ENCODE measurements at places on chromosomes 16 and 17. TPM values are rescaled to one million over a fixed set of nuclear protein-coding genes. Genes with fewer than 3 reads are reported as not detected.

DNA sequence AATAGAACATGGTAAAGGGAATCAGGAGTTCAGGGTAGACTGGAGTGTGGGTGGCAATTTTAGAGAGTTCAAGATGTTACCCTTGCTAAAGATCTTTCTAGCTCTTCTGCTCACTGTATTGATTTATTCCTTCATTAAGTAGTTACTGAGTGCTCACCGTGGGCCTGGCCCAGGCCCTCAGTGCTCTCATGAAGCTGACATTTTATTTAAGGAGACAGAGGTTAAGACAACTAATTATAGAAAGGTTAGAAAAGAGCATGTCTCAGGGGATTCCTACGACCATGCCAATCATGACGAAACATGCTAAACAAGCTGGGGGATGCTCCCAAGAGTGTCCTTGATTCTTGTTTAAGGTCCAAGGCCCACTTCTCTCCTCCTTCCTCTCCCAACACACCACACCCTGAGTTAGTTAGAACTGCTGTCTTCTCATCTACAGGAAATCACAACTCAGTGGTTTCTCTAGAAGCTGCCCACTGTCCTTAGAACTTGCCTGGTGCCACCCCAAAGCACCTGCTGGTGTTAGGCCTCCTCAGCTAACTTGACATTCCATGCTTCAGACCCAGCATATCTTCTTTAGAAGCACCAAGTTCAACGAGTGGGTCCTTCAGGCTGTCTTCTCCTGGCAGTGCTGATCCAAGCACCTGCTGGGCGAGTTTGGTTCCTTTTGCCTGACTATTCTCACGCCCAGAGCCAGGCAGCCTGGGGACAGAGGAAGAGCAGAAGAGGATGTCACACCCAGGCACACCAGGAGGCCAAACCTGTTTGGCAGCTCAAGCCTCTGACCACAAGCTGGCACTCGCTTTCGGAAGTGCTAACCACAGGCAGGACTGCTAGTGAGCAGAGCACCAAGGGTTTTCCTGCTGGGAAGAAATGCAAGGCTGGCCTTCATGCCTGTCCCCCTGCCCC, 79.0 kb downstream of the GAS7 start:
- no peak overlapping the region for H3K4me3 ChIP-seq
- no peaks in the 10 kb centered on the region for H3K36me3 ChIP-seq
- DNase-seq, result peak; percentile 81
- peaks cover 10% of the 10 kb centered on the region for H3K27me3 ChIP-seq

DNA sequence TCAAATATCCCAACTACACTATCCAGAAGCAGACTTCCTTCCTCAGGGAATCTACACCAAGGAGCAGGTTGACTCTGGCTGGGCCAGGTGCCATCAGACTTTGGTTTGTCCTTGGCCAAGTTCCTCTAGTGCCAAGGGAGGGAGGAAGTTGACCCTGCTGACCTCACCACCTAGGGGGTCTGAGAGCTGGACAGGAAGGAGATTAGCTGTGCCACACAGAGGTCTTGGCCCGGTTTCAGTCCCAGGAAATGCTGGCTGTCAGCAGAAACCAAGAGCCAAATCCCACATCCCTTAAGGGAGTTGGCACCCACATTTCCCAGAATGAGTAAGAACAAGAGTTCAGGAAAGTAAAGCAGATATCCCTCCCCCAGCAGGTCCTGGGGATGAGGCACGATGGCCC, 178.2 kb downstream of the SALL1 start:
- no peak overlapping the region for H3K4me3 ChIP-seq
- peaks cover 42% of the 10 kb centered on the region for H3K27me3 ChIP-seq
- no peaks in the 10 kb centered on the region for H3K4me1 ChIP-seq
- H3K36me3 ChIP-seq, result no peaks in the 10 kb centered on the region
- DNase-seq, result no peak

DNA sequence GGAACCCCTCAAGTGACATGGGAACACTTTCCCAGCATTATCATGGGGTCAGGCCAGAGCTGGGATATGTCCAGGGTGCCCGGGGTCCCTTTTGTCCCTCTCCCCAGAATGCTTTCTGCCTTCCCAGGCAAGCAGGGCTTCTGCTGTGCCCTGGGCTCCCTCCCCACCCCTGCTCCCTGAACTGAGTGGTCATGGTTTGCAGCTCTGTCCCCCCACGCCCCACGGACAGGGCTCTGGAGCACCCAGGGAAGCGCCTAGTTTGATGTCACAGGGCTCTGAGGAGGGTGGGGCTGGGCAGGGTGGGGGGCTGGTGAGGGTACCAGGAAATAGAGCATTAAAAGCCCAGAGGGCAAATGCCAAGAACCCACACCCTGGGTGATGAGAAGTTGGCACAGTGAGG, 92.3 kb downstream of the CCDC182 start:
- H3K4me1 ChIP-seq, result no peaks in the 10 kb centered on the region
- peaks cover 10% of the 10 kb centered on the region for H3K27me3 ChIP-seq
- no peak overlapping the region for H3K27ac ChIP-seq
- H3K36me3 ChIP-seq, result no peaks in the 10 kb centered on the region

Gene OR1D2
- not detected for total RNA-seq

DNA sequence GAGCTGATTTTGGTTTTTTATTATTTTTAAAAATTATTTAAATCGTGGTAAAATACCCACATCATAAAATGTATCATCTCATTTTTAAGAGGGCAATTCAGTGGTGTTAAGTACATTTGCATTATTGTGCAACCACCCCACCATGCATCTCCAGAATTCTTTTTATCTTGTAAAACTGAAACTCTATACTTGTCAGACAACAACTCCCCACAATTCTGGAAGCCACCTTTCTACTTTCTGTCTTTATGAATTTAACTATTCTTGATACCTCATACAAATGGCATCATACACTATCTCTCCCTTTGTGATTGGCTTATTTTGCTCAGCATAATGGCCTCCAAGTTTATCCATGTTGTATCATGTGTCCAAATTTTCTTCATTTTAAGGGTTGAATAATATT, 97.9 kb downstream of the HS3ST3B1 start:
- H3K27ac ChIP-seq, result no peak overlapping the region
- no peak for DNase-seq
- H3K4me3 ChIP-seq, result no peak overlapping the region

DNA sequence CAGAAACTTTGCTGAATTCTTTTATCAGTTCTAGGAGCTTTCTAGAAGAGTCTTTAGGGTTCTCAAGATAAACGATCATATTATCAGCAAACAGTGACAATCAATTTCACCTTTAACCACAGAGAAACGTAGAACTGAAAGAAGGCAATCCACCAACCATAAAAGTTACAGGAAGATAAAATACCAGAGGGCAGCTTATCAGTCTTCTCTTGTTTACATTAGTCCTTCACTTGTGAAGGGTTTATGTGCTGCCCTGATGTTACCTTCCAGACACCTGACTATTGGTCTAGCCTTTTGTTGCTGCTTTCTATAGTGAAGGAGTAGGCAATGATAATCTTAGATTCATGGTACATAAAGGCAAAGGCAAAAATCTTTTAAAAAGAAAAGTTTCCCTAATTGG, 73.2 kb upstream of the EFCAB3 start:
- no peaks in the 10 kb centered on the region for H3K4me1 ChIP-seq
- no peaks in the 10 kb centered on the region for H3K27me3 ChIP-seq
- no peak overlapping the region for H3K4me3 ChIP-seq
- no peak for DNase-seq

GRCh38 chr17:31248986-31249834, 47.8 kb downstream of the OMG start:
- H3K4me1 ChIP-seq, result peaks cover 15% of the 10 kb centered on the region
- DNase-seq, result peak; percentile 26
- H3K27me3 ChIP-seq, result no peaks in the 10 kb centered on the region
- peaks cover 14% of the 10 kb centered on the region for H3K36me3 ChIP-seq

DNA sequence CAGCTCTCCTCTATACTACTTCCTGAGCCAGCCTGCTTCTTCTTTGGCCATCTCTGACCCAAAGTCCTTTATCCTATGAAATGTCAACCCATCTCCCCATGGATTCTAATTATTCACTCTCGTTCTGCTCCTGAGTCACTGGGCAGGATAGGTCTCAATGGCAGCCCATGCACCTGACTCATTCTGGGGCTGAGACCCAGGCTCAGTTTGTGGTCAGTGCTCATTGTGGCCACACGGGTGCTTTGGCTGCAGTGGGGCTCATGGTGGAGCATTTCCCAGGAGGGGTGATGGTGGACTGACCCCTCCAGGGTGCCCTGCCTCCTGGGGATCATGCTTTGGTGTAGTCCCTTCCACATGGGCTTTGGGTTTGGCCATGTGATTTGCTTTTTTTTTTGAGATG, 154.8 kb upstream of the WSCD1 start:
- H3K27me3 ChIP-seq, result peaks cover 43% of the 10 kb centered on the region
- H3K36me3 ChIP-seq, result no peaks in the 10 kb centered on the region
- no peak overlapping the region for H3K27ac ChIP-seq

DNA sequence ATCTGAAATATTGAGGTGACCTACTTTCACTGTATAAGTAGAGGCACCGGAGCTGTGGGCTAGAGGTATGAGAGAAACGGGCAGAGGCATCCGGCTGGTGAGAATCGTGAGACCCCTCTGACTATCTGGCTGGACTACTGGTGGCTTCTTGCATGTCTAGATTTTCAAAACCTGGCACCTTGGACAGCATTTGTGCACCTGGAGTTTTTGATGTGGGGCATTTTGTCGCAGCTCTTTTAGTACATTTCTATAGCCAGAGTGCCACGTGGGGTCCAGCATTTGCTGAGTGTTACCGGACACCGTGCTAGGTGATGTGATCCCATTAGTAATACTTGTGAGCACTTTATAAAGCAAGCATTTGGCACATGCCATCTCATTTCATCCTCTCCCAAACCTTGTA, 32.6 kb upstream of the SHISA9 start:
- H3K4me3 ChIP-seq, result no peak overlapping the region
- H3K4me1 ChIP-seq, result peaks cover 50% of the 10 kb centered on the region
- H3K27ac ChIP-seq, result no peak overlapping the region
- no peaks in the 10 kb centered on the region for H3K27me3 ChIP-seq
- H3K36me3 ChIP-seq, result no peaks in the 10 kb centered on the region
- DNase-seq, result no peak

GRCh38 chr17:71760062-71760720, 360.6 kb upstream of the SOX9 start:
- H3K4me1 ChIP-seq, result no peaks in the 10 kb centered on the region
- no peaks in the 10 kb centered on the region for H3K36me3 ChIP-seq
- no peak overlapping the region for H3K27ac ChIP-seq
- no peak overlapping the region for H3K4me3 ChIP-seq

Gene TP53TG3C
- total RNA-seq, result not detected

Gene GRIN2A
- not detected for total RNA-seq

DNA sequence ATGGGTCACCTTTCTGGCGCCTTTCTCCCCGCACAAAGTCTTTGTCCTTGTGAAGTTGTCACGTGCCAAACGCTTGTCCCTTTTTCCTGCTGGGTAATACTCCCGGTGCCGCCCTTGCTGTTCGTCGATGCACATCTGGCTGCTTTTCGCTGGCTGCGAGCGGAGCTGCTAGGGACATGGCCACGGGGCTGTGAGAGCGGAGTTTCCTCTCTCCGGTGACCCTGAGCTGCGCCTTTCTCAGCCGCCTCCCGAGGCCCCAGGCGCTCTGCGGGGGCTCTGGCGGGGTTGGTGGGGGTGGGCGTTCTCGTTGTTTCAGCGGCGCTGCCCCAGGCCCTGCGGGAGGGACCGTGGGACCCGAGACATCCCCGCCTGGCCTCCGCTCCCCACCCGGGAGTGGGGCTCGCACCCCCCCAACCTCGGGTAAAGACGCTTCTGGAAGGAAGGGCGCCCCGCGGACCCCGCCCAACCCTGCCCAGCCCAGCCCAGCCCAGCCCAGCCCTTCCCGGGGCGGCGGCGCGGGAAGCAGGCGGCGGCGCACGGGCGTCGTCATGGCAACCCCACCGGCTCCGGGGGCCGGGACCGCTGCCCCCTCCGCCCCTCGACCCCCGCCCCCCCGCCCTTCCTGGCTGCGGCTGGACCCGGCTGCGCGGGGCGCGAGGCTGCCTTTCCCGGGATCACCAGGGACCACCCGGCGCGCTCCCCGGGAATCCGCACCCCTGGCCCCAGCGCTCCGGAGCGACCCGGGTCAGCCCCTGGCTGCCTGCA, 12.3 kb downstream of the CHMP6 start:
- no peaks in the 10 kb centered on the region for H3K36me3 ChIP-seq
- DNase-seq, result no peak

DNA sequence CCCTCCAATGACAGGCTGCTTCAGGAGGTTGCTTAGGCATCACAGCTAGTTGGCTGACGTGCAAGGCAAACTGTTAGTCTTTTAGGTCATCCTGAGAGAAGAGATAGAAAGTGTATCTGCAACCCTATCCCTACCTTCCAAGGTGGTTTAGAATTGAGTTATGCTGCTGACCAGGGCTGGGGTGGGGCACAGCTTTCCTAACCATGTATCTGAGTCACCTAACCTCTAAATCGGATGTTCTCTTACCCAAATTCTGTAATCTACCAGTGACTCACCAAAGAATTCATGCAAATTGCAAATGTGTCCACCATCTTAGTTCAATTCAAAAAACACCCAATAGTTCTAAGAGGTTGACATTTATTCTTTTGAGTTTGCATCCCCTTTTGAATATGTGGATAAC, 107.2 kb upstream of the DYNLRB2 start:
- no peak overlapping the region for H3K27ac ChIP-seq
- H3K4me1 ChIP-seq, result no peaks in the 10 kb centered on the region
- no peak overlapping the region for H3K4me3 ChIP-seq

Gene OVCA2
- 34.4 TPM for total RNA-seq

GRCh38 chr16:67188323-67188722, 1.6 kb downstream of the EXOC3L1 start:
- H3K4me1 ChIP-seq, result peaks cover 36% of the 10 kb centered on the region
- H3K27ac ChIP-seq, result no peak overlapping the region
- H3K36me3 ChIP-seq, result no peaks in the 10 kb centered on the region
- DNase-seq, result peak; percentile 20
- no peak overlapping the region for H3K4me3 ChIP-seq

- peaks cover 37% of the 10 kb centered on the region for H3K4me1 ChIP-seq
- H3K4me3 ChIP-seq, result peak overlapping the region; percentile 84
- DNase-seq, result peak; percentile 93
- no peaks in the 10 kb centered on the region for H3K27me3 ChIP-seq
Observed at GRCh38 chr17:18261146-18261515, 669 bp downstream of the MIEF2 start.

DNA sequence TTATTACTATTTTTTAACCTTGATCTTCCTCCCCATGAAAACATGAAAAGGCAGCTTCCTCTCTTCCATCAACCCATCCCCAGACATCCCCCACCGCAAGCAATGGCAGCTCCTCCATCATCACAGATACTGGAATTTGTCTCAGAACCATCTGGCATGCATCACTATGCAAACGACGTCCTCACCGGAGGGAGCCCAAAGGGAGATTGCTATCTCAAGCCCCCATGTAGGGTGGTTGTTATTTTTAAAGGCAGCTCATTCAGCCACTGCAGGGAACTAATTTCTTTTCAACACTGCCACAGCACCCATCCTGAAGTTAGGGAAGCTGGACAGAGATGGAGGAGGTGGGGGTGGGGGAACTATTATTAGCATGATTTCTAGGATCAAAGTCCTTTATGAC, 222.5 kb downstream of the FOXL1 start:
- no peaks in the 10 kb centered on the region for H3K36me3 ChIP-seq
- no peak for DNase-seq
- H3K4me3 ChIP-seq, result no peak overlapping the region
- no peak overlapping the region for H3K27ac ChIP-seq

- H3K4me1 ChIP-seq, result no peaks in the 10 kb centered on the region
- no peaks in the 10 kb centered on the region for H3K36me3 ChIP-seq
- no peak for DNase-seq
- H3K27ac ChIP-seq, result no peak overlapping the region
- no peak overlapping the region for H3K4me3 ChIP-seq
Observed at GRCh38 chr17:57819285-57819684, 30.6 kb downstream of the MRPS23 start.

Data from PC-9 (cell line).